Thymus (tissue), 14 donors: ENCODE measurements at places on chromosomes 16 and 17. TPM values are rescaled to one million over a fixed set of nuclear protein-coding genes. Genes with fewer than 3 reads are reported as not detected.

GRCh38 chr16:86376837-86377236, 133.5 kb upstream of the FOXF1 start:
- DNase-seq = no peak

GRCh38 chr17:50660887-50661345, 26.2 kb downstream of the ABCC3 start:
- DNase-seq = no peak

GRCh38 chr16:14366447-14366846, 263.6 kb downstream of the PARN start:
- DNase-seq = no peak

DNA sequence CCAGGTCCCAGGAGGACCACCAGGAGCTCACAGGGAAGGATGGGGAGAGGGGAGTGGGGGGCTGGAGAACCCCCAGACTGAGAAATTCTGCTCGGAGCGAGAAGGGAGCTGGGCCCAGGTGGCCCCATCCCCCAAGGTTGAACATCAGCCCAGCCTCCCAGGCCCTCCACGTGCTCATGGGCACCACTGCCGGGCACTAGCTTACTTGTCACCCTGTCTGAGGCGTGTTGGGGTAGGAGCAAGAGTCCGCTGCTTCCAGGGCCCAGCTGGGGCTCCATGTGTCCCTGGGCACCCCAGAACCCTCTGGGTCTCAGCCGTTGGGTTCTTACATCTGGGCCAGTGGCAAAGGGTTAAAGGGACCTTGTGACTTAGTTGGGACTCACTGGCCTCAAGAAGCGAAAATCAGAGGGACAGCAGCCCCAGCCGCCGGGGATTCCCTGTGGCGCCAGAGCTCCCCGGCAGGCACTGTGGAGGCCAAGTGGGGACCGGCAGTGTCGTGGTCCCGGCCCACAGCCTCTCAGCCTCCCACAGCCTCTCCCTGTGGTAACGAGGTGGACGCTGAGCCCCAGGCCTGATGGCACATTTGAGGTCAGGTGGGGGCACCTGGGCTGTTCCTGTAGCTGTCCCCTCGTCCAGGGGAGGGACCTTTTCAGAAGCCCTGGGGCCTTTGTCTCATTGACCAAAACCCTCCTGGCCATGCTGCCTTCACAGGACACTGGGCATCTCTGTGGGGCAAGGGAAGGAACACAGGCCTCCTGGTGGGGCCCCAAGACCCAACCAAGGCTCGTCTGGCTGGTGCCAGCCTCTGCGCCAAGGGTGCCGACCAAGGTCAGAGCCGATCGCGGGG, 33.7 kb upstream of the CDH15 start:
- no peak for DNase-seq

GRCh38 chr16:31458073-31458843, 1.0 kb upstream of the ARMC5 start:
- peak; percentile 68 for DNase-seq

GRCh38 chr17:31321481-31321880, at the start of gene EVI2A:
EVI2A (minus strand) TSS chr17:31321622; CDS start chr17:31319013, 2,609 bp downstream.
- peak; percentile 92 for DNase-seq

DNA sequence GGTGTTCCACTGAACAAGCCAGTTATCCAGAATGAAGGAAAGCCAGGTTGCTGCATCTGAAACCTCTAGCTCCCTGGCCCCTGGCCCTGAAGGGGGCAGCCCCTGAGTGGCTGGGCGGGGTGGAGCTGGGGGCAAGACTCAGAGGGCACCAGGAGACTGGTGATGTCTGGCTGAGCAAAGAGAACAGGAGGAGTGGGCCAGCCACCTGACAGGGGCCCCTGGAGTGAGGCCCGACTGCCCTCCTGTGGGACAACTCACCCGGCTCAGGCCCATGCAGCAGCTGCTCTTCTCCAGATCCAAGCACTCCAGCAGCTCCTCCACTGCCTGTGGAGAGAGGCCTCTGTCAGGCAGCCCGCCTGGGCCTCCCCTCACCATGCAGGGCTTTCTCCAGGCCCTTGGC, 60.4 kb downstream of the PIPOX start:
- DNase-seq = no peak

DNA sequence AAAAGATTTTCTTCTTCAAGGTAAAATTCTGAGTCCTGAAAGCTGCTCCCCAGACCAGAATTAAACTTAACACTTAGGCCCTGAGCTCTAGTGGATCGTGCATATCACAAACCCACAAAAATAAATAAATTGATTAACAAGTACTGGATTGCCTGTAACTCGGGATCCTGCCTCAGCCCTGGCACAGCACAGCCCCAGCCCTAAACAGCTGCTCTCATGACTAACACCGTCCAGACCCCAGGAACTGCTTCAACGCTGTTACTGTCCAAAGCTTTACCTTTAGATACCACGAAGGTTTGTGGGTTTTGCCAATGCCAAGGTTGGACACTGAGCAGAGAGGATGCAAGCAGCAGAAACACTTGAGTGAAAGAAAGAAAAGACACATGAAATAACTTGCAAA, 172.5 kb downstream of the COPRS start:
- DNase-seq = no peak

DNA sequence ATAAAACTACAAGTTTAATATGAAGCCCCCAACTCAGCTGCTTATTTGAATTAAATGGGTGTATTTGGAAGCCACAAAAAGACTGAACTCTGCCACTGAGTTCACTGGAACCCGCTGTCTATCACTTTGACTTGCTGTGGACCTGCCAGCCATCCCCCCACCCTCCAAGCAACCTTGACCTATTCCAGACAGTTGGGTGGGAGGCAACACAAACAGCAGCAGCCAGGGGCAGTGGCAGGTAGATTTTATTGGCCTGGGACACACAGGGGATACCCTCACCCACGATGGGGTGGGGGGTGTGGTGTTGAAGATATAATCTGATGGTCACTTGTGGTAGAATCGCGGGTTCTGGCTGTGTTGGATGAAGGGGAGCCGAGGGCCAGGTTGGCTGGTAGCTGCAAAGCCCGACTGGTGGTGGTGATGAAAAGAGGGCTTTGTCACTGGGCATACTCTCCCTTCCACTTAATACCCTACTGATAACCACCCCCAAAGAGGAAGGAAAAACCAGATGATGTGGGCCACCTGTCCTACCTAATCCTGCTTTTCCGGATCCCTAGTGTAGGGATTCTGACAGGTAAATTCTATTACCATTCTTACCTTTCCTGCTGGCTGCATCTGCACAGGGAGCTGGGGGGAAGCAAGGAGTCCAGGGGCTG, 2.6 kb downstream of the GPS2 start:
- DNase-seq = no peak

Gene TMEM97
- total RNA-seq = 17.2 TPM

Gene SCGB1C2
- not detected for total RNA-seq

Gene TRPV2
- total RNA-seq = 29.0 TPM

Gene KRTAP1-1
- total RNA-seq = not detected

Gene FBXO39
- total RNA-seq = 0.09 TPM
